ENCODE measurements at places on chromosomes 11 and 22.

DNA sequence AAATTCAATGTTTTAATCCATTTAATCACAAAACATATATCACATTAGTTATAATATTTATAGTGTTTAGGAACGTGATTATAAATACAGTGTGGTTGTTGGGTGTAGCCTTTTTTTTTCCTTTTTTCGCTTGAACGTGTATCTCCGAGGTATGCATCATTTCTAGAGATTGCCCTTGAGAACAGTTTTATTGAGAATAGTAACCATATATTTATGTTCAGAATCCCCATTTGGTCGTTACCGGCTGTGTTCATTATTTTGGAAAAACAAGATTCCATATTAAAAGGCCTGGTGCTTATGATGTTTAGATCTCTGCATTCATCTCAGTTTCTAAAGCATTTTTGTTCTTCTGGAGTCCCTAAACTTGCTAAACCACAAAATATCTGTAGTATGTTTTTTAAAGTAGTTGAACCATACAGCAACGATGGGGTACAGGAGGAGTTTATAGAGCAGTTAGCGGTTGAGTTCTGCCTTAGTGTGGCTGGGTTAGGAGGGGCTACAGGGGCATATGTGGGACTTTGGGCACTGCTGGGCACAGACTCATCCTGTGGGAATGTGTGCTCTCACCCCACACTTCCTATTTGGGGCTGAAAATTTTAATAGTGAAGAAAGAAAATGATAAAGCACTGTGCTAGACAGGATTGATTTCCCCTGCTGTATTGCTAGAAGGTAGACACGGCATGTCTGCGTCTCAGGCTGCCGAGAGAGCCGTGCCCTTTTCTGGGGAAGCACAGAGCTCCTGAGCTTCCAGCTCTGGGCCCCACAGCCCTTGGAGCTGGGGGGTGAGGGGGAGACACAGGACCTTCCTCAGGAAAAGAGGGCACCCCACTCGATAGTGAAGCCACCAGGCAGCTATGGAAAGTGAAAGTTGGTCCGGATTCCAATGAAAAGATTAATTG lies 81.5 kb upstream of the PPARA start:
- DNase-seq = no peak

- no peak for DNase-seq
Observed at GRCh38 chr11:119522609-119523008, 99.6 kb upstream of the THY1 start.

DNA sequence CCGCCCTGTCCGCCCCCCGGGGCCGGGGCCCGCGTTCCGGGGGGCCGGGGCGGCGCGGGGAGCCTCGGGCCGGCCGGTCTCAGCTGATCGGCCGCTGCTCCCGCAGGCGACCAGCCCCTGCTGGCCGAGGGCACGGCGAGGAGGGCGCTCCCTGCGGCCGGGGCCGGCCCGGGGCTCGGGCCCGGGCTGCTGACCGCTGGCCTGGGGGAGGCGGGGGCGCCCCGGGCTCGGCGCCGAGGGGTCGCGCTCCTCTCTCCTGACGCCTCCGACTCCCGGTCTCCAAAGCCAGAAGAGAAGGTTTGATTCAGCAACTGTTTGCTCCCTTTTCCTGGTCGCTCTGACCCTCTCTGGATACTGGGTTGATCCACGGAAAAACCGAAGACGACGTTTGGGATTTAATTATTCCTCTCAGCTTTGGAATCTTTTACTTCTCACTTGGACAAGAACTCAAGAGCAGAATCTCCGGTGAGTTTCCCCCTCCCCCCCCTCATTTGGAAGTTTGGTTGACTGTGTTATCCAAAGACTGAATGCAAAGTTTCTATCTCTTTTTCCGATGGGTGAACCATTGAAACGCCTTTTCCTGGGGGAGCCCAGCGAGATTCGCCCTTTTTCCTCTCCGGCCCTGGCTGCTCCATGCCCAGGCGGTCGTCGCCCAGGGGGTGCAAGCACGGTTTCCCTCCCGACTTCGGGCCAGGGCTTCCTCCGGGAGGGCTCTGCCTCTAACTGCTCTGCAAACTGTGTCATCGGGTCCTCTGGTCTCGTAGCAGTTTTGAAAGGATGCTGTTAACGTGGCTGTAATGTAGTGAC lies 725 bp downstream of the KDM2A start:
- DNase-seq = no peak

GRCh38 chr11:64489831-64490441 lies 101.1 kb upstream of the SLC22A12 start:
- DNase-seq = no peak

GRCh38 chr11:6653097-6653496 lies 2.5 kb downstream of the DCHS1 start:
- DNase-seq = no peak

DNA sequence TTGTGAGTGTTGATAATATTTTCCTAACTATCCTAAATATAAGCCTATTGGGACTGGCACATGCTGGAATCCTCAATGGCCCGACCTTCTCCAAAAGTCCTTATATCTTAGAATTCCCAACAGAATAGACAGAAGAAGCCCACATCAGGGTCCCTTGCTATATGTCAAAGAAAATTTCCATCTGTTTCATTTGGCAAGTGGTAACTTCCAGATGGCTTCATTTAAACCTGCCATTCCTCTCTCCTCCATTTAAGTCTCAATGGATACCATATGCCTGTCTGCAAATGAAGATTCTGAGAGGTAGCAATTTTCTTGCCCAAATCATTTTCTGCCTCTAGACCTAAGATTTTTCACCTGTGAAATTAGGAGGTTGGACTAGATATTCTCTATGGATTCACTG lies 73.1 kb upstream of the KCNA4 start:
- no peak for DNase-seq

- DNase-seq = no peak
Observed at GRCh38 chr11:43790444-43790794, 90.2 kb upstream of the ALKBH3 start.

DNA sequence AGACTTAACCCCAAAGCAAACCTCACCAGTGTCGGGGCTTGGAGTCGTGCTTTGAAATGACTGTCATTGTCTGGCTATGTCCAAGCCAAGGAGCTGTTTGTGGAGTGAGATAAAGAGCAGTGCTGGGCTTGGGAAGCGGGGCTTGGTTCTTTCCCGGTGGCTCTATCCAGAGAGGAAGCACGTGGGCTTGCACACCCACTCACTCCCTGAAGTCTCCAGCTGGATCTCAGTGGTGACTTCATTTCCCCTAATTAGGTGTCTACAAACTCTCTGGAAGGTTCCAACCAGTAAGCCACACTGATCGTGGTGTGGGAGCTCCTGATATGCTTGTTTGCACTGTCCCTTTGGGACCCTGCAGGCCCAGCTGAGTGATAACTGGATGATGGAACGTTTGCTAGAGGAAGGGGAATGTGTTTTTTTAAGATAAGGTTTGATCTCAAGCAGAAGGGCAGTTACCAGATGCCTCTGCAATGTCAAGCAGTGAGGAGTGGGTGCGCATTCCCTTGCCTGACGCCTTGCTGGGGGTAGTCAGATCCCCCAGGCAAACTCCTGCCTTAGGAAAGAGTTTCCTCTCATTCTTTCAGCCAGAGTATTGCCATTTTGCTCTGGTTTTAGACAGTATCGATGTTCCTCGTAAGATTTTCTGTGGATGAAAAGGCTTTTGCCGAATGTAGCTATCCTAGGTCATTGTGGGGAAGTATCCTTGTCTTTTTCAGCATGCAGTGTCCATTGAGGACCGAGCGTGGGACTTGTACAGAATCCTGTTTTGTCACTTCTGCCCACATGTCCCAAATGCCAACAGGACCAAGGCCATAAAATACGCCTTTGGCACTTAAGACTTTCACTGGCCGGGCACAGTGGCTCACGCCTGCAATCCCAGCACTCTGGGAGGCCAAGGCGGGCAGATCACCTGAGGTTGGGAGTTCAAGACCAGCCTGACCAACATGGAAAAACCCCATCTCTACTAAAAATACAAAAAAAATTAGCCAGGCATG lies 90.9 kb downstream of the MICAL2 start:
- DNase-seq = no peak

DNA sequence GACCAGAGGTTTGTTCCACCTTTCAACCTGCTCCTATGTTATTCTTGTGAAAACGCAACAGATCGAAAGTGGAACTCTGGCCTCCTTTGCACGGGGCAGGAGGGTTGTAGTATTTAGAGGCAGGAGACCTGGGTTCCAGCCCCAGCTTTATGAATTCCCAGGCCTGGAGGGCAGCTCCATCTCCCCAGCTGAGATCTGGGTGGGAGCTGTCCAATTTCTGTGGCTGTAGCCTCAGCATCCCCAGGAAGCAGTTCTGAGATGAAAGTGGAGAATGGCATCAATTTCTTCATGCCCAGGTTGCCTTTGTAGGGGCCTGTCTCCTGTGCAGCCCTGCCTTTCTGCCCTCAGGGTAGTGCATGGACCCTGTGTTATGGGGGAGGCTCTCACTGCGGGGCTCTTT lies 4.1 kb downstream of the FADS2 start:
- DNase-seq = no peak

- no peak for DNase-seq
Observed at GRCh38 chr22:39546889-39547586, 14.5 kb upstream of the RPS19BP1 start.

DNA sequence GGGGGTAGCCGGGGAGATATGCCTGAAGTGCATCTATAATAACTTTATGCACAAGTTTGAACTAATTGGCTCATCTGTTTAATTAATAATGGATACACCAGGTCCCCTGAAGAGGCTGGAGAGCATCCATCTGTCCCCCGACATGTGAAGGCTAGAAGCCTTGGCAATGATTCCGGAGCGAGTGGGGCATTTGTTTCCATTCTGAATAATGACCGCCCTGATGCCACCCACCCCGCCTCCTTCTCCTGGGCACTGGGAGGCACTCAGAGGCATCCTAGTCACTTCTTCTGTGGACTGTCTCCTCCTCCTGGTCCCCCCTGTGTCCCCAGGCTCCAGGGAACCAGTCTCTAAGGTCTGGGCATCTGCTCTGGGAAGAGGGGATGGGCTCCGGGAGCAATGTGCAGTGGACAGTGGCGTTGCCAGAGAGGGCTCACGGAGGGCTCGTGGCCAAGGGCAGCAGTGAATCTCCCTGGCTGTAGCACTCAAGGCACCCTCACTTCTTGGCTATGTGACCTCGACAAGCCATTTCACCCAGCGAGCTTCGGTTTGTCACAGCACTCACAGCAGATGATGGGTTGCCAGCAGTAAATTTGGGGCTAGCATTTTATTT lies 64.7 kb downstream of the TSPAN18 start:
- no peak for DNase-seq

DNA sequence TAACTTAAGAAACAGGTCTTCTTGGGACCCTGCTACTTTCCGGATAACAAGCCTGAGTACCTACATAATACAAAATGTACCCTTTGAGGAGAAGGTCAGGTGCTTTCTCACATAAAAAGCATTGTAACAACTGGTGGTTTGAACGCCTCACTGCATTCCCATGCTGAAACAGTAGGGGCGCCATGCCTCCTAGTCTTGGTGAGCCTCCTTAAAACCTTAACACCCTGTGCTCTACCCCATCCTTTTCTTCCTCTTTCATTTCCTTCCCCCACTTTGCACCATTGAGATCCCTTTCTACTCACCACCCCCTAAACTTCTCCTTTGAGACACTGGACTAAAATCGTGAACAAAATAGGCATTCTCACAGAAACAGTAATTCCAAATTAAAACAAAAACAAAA lies 729.3 kb downstream of the NTM start:
- no peak for DNase-seq

DNA sequence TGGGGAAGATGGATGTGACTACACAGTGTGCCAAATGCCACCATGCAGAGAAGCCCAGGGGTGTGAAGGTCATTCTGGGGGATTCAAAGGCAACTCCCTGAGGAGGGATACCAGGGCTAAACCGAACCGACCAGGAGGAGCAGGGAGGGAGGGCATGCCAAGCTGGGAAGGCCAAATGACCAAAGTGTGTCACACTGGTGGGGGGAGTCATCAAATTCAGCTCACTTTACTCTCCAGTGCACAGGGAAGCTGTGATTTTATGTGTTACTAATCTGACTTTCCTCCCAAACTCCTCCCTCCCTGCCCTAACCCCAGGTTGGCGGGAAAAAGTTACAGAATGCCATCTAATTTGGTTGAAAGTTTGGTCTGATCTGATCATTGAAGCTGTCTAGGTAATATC lies 29.7 kb upstream of the TSKU start:
- no peak for DNase-seq

DNA sequence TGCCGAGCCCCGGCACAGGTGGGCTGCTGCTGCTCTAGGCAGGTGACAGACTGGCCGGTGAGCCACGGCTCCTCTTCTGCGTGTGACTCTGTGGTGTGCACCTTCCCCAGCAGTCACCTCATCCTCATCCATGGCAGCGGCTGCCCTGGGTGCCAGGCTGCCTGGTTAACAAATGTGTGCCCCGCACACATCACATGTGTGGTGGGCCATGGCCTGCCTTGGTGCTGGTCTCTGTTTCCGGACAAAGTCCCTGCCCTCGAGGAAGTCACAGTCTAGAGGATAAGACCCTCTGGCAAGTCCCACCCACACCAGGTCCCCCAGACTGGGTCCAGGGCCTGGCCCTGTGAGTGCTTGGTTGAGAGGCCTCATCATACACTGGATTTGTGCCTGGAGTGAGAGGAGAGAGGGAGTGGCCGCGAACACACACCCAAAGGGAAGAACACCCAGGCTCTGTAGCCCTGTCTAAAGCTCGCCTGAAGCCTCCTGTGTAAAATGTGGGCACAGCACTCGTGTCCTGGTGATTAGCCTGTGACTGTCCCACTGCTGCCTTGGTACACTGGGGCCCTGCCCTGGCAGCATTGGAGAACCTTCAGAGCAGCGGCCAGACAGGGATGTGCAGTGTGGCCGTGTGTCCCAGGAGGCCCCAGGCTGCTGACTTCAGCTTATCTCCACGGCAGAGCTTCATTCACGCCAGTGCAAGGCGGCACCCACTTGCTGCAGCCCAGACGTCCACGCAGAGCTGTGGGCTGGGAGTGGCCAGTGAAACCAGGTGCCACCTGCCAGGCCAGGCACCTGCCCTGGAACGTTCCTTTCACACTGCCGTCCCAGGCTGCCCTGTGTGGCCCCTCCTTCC lies 269.9 kb downstream of the TBC1D22A start:
- no peak for DNase-seq

- DNase-seq = no peak
Observed at GRCh38 chr11:59415111-59415510, 11.1 kb downstream of the OR5A2 start.

DNA sequence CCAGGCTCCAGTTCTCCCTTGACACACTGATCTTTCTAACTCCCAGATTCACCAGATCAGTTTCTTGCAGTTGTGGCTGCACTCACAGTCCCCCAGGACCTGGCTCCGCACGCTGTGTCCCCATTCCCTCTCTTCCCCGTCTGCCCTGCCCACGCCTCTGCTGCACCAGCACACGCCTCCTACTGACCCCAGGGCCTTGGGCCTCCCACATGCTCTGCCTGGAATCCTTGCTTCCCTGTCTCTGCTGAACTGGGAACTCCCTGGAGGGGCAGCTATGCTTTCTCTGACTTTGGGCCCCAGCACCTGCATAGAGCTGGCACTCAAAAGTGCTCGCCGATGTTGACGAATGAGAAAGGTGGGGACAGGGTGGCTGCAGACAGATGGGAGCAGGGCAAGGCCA lies 68.9 kb downstream of the MYO7A start:
- DNase-seq = no peak

GRCh38 chr22:35995772-35996171 lies 32.9 kb downstream of the RBFOX2 start:
- DNase-seq = no peak

- DNase-seq = no peak
Observed at GRCh38 chr22:46595545-46595944, 24.6 kb upstream of the GRAMD4 start.
